SK-N-DZ (cell line): ENCODE measurements at places on chromosomes 7 and 10.

DNA sequence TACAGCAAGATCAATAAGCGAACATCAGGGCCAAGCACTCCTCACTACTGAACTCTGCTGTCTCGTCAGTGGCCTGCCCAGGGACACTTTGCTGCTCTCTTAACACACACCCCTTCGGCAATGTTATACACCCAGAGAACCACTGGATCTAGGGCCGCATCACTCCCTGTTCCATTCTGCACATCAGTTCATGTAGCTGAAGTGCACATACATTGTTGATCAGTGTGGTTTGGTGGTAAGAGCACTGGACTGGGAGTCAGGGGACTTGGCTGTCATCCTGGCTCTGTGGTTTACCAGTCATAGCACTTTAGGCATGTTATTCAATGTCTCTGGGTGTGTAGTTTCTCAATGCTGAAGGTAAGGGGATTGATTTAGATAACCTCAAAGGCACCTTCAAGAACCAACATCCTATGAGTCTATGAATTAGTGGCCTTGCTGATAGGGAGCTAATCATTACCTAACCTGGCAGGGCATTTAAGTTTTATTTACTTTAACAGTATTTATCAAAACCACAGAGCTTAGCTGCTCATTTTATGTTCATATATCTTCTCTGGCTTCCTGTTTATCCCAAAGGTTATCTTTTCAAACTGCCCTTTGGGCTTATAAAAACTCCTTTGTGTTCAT lies 24.8 kb downstream of the DUSP5 start:
- no peak for DNase-seq

- DNase-seq, result no peak
Measured at GRCh38 chr7:100949933-100950443, 654 bp downstream of the MUC3A start.

- no peak for DNase-seq
Measured at GRCh38 chr7:84088802-84089201, 105.8 kb downstream of the SEMA3A start.

DNA sequence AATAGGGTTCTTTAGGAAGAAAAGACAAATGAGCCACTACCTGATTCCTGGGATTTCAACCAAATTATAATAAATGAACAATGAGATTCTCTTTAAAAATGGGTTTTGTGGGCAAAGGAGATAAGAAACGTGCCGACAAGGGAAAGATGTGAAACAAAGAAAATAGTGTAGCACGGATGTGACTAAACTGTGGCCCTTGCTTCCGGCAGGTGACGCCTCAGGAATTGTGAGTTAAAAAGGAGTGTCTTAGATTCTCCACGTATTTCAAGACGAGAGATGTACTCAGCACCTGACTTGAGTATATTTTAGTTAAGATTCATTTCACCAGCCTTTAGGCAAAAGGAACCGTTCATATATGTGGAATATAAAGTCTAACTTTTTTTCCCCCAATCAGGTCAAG lies 75.9 kb downstream of the DNAH11 start:
- DNase-seq, result no peak

DNA sequence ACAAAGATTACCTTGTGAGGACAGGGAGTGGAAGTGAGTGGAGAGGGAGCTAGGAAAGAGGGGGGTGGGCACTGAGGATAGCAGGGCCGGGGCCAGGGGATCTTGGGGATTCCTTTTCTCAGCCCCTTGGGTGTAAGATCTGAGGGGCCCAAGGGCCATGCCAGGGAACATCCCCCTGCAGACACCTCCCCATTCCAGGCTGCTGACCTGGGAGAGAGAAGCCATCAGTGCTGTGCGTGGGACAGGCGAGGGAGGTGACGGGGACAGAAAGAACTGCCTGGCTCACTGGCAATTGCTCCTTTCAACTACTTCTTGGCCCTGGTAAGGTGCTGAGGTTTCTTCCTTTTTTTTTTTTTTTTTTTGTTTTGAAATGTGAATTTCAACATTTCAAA lies 12.0 kb upstream of the BTBD16 start:
- no peak for DNase-seq

DNA sequence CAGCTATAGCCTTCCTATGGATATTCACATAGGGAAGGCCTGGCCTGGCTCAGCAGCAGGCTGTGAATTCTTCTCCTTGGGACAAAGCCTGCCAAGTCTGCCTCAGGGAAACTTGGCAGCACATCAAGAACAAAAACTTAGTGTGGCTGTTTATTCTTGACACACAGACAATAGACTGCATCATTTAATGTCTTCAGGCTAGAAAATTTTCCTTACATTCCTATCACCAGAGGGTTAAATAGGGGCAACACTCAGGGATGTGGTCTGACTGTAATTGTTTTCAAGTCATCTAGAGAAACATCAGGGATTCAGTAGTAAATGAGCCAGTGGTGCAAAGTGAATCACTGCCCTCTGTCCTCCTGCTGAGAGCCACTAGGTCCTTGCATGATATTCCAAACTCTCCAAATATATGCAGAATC lies 137.3 kb downstream of the SEMA3C start:
- no peak for DNase-seq

- no peak for DNase-seq
Measured at GRCh38 chr10:44513591-44513990, 128.7 kb upstream of the CXCL12 start.

- no peak for DNase-seq
Measured at GRCh38 chr10:133140417-133141143, 19.4 kb upstream of the KNDC1 start.

- no peak for DNase-seq
Measured at GRCh38 chr7:154171422-154171821, 119.2 kb downstream of the DPP6 start.

DNA sequence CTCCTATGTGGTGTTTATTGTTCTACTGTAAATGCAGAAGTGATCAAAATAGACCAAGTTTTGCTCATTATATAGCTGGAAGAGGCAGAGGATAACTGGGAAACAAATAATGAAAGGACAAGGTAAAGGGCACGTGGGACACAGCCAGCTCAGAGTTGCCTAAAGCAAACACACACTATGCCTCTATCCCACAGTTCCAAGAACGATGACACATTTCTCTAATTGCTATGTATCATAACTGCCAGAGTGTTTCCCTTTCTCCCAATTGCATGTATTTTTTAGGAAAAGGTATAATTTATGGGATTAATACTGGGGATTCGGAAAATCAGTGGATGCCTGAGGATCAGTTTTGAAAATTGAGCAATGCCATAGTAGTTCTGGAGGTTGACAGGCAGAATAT lies 49.0 kb downstream of the CCDC71L start:
- DNase-seq, result no peak

DNA sequence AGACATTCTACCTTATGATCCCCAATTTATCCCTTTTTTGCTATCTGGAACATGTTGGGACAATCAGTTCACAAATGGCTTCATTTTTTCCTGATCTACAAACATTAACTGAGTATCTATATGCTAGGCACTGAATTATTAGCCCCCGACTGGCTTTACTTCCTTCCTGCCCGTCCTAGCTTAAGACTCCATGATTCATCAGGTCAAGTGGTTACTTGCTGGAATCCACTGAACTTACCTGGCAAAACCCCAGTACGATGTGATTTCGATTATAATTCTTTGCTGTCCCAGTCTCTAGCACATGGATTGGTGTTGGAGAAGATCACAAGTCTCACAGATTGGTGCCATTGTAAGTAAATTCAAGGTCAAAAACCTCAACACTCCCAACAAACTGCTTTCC lies 77.1 kb downstream of the ORC5 start:
- no peak for DNase-seq

GRCh38 chr7:11332186-11332864 lies 358.7 kb downstream of the PHF14 start:
- no peak for DNase-seq

GRCh38 chr10:110370006-110370405 lies 65.3 kb upstream of the SMNDC1 start:
- DNase-seq, result no peak

GRCh38 chr7:29202651-29203069 lies 8.1 kb downstream of the CHN2 start:
- no peak for DNase-seq

DNA sequence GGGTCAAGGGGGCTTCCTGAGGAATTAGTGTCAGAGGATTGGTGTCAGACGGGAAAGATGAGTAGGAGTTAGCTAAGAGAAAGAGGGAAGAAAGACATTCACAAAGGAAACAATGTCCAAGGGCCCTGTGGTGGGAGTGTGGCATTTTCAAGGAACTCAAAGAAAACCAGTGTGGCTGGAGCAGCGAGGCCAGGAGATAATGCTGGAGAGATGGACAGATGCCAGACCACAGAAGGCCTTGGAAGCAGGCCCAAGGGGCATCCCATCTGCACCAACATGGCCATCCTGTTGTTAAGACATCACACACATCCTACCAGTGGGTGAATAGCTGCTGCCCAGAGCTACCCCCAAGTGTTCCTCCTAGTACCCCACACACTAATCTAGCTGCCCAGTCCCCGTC lies 36.1 kb upstream of the CUL1 start:
- DNase-seq, result no peak
